Activated CD8-positive, alpha-beta memory T cell treated with anti-CD3 and anti-CD28 coated beads for 1 hour (primary cell): ENCODE measurements at places on chromosomes 12 and 14.

- no peak for DNase-seq
Observed at GRCh38 chr12:88993651-88994050, 358.6 kb downstream of the DUSP6 start.

DNA sequence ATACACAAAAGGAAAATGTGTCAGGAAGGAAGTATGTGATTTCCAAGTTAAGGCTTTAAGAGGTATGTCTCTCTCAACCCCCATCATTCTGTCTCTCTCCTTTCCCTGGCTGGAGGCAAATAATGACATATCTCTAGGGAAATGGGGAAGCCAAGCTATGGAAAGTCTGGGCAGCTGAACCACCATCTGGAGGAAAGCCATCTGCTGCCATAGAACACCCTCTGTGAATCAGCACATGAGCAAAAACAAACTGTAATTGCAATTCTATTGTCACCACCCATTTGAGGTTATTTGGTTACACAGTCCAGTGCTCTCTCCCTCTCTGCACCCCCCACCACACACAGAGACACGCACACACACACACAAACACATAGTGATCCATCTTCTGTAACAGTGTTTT, 766.2 kb downstream of the FLRT2 start:
- no peak for DNase-seq

DNA sequence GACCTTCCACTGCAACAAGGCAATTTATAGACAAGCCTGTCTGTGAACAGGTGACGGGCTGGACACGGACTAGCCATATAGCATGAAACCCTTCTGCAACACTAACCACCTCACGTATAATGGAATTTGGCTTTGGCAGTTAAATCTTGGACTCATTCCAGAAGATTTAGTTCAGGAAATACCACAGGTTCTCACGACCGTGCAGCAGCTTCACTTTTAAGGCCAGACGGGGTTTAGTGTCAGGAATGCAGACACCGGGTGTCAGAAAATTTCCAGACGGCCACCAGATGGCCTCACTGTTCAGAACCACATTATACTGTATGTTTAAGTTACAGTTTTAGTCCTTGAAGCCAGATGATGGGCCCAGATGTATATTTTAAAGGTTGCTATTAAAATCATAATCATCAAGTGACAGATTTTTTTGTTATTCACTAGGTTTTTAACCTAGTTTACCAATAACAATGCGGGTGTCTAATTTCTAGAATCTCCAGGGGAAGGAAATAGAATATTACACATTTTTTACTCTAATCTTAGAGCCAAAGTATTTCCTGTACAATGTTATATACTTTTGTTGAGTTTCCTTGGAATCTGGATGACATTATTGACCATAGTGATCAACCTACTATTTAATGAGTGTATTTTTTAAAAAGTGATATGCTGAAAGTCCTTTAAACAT, 90.5 kb upstream of the TMPO start:
- no peak for DNase-seq

- DNase-seq: no peak
Observed at GRCh38 chr12:119615518-119616475, 22.2 kb downstream of the TMEM233 start.

GRCh38 chr12:131008-131407, 64.4 kb downstream of the IQSEC3 start:
- DNase-seq: no peak

DNA sequence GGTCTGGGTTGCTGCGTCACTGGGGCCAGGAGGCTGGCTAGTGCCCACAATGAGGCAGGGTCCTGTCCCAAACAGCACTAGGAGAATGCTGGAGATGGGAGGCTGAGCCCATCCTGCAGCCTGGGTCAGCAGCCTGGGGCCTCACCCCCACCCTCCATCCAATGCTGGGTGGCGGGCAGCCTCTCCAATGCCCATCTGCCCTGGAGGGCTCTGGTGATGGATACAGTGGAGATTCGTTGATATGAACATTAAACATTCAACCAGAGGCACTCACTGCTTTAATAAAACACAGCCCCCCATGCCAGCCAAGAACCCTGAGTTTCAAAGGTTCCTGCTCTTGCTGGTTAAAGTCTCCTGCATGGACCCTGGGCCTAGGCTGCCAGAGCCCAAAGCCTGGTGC, 19.5 kb upstream of the HHIPL1 start:
- no peak for DNase-seq

GRCh38 chr14:20836668-20837338, 34.2 kb upstream of the RNASE1 start:
- no peak for DNase-seq

DNA sequence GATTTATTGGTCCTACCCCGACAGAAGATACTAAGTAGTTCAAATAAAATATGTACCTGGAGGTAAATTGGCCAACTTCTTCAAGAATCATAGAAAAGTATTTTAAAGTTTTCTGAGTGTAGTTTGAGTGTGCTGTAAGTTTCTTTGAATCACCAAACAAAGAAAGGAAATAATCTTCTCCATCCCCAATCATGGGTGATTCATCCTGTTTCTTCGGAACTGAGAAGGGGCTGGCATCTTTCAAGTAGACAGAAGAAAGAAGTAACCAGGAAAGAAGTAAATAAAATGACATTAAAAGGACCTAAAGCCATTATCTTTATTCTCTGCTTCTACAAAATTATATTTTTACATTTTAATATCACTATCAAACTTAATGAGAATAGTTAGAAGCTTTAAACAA, 6.8 kb downstream of the LMNTD1 start:
- DNase-seq: no peak

- no peak for DNase-seq
Observed at GRCh38 chr14:38255673-38256532, at the start of gene CLEC14A. Gene CLEC14A (minus strand): TSS chr14:38256093. CDS start chr14:38256022, 71 bp downstream.

- no peak for DNase-seq
Observed at GRCh38 chr14:93100570-93100969, 15.2 kb downstream of the ITPK1 start.

DNA sequence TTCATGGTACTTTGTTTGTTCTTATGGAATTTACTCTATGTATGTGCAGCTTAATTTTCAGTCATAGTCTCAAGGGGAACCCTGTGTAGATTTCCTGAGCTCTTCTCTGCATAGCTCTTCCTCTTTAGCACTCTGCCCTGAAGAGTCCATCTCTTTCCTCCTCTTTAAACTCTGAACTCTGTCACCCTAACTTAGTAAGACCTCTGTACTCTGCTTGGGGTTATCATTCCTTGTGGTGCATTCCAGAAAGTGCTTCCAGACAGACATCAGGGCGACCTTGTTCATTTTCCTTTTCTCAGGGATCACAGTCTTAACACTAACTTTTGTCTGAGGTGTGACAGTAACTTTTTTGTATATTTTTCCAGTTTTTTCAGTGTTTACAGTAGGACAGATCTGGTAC, 179.3 kb downstream of the RAD51B start:
- no peak for DNase-seq

- DNase-seq: no peak
Observed at GRCh38 chr14:78248501-78249090, 78.4 kb downstream of the NRXN3 start.

DNA sequence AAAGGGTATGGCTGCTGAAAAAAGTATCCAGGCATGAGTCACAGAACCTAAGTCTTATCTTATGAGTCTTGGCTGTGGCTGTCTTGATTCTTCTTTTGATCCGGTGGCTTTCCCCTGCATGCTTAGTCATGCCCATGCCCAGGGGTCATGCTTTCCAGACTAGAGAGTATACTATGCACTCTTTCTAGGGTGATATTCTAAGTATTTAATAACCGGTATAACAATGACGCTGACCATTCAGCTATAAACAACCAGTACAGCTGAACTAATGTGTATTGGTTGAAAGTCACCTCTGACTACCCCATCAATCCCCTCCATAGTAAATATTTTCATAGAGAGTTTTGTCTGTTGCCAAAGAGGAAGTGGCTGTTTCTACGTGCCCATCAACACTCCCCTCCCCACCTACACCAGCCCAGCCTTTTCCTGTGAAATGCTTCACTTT, 34.7 kb upstream of the NRXN3 start:
- no peak for DNase-seq

GRCh38 chr14:33808187-33808586, 142.7 kb downstream of the EGLN3 start:
- no peak for DNase-seq

GRCh38 chr12:14416658-14417057, 51.2 kb downstream of the ATF7IP start:
- DNase-seq: no peak

GRCh38 chr14:38211255-38211735, 3.6 kb downstream of the SSTR1 start:
- no peak for DNase-seq

DNA sequence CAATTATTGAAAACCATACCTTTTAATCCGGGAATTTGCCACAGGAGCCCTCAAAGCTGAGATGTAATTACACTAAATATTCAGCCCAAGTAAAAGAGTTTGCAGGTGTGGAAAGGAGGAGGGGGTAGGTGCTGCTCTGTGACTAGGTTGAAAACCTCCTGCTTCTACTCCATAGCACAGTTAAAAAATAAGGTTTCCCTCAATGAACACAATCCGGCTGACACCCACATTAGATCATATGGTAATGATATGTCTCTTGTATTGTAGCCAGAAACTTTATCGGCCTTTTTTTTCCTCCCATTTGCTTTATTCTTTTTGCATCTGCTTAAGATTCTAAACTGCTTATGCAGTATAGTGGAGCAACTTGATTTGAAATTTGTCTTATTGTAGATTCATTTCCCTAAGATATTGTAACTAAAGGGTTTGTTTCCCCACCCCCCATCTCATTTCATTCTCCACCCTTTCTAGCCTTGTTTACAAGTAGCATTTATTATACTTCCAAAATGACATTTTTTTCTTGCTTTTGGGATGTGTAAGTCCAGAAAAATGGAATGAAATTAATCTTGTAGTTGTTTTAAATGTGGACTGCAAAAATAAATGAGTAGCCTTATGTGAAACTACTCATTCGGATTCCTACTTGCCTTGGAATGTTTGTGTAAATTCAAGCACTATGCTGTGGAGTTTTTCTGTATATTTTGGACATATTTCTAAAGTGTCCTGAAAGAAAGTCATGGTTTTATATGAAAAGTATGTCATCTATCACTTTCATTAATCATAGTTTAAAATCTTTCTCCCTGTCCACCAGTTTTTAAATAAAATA, at the start of gene DCN:
DCN (minus strand) TSS at position 182 of the 820 bp plus-strand sequence. CDS start 4,265 bp downstream, outside the sequence.
- no peak for DNase-seq

DNA sequence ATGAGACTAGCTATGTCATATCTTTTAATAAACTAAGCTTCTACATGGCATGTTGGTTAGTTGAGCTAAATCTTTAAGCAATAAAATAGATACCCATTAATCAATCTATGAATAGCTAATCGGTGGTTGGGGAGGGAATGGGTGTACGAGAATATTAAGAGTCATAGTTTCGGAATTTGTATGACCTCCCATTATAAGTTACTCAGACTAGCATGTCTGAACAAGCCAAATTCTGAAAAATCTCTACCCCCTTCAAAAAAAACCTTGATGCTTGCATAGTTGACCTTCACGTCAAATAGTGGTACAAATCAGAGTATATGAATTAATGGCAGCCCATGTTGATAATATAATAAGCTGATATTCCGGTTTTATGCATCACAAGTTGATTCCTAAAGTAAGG, 60.0 kb downstream of the PLEKHG7 start:
- DNase-seq: no peak

DNA sequence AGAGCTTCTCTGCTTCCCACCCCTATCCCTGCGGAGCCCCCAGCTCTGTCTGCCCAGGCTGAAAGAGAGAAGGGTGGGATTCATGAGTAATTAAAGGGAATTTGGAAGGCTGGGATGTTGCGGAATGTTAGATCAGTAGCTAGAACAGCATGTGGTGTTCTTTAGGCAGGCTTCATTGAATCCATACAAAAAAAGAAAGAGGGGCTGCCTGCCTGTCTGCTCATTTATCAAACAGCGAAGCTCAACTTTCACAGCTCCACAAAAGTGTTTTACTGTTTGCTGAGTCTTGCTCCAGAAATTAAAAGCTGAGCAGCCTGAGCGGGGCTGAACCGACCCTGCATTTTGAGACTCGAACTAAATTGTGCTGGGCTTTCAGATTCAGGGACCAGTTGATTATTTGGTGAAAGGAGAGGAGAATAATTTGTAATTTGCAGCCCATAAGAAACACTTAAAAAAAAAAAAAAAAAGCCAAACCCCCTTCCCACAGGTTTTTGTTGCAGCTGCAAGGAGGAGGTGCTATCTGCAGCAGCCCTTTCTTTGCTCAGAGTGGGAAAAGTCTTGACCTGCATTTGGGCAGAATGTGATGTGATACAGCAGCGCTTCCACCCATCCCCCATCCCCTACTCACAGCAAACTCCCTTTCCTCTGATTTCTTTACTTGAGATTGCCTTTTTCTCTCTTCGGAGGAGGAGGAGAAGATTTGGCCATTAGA, 89.7 kb downstream of the RFX4 start:
- DNase-seq: no peak

- no peak for DNase-seq
Observed at GRCh38 chr14:77221241-77221871, 39.8 kb downstream of the TMEM63C start.

DNA sequence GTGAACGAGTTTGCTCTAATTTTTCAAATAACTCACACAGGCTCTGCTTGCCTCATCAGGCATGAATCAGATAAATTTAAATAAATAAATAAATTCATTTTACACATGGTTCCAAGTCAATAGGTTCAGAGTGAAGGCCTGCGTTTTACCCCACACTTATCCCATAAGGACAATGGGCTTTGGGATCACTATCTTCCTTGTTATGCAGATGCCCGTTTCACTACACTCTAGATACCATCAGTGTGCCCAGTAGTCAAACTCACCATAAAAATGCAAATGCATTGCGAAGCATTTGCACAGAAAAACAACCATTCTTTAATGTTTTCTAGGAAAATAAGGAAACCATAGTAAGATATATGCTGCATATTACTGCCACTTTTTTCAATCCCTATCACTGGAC, 155.9 kb upstream of the CCDC196 start:
- DNase-seq: no peak

DNA sequence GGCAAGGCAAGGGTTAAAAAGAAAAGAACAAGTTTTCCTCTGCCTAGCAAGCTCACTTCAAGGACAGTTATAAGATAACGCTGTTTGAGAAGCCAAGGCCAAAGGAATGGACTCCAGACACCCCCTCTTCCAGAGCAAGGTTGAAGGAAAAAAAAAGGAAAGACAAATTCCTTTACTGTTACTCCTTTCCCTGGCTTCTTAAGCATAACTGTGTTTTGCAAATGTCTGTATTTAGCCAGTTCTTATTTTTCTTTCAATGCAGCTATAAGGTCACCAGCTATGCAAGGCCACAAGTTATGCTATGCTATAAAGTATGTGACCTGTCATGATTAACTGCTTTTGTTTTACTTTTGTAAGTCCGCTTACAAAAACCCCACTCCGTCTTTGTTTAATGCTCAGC, 26.6 kb downstream of the ZNF410 start:
- no peak for DNase-seq

- no peak for DNase-seq
Observed at GRCh38 chr14:54105406-54105805, 148.8 kb upstream of the BMP4 start.

DNA sequence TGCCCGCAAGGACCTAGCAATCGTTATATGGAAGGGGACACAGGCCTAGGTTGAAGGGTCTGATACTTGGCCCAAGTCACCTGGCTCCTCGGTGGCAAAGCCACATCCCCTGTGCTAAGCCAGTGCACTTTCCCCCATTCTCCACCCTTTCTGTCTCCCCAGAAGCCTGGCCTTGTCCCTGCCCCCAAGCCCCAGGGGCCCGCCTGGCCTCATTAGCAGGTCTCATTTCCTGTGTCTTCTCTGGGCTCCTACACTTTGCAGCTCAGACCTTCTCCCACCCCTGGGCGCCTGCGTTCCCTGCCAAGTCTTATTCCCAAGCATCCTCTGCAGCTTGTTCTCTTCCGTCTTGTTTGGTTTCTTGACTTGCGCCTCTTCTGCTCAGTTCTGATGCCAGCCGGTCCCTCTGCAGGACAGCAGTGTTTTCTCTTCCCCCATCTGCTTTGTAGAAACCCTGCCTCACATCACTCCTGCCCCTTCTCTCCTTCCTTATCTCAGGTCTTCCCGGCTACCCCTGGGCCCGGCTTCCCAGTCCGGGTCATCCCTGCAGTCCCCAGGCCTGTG, 66.7 kb downstream of the SLC24A4 start:
- DNase-seq: no peak
